ENCODE measurements at places on chromosomes 16 and 17.

DNA sequence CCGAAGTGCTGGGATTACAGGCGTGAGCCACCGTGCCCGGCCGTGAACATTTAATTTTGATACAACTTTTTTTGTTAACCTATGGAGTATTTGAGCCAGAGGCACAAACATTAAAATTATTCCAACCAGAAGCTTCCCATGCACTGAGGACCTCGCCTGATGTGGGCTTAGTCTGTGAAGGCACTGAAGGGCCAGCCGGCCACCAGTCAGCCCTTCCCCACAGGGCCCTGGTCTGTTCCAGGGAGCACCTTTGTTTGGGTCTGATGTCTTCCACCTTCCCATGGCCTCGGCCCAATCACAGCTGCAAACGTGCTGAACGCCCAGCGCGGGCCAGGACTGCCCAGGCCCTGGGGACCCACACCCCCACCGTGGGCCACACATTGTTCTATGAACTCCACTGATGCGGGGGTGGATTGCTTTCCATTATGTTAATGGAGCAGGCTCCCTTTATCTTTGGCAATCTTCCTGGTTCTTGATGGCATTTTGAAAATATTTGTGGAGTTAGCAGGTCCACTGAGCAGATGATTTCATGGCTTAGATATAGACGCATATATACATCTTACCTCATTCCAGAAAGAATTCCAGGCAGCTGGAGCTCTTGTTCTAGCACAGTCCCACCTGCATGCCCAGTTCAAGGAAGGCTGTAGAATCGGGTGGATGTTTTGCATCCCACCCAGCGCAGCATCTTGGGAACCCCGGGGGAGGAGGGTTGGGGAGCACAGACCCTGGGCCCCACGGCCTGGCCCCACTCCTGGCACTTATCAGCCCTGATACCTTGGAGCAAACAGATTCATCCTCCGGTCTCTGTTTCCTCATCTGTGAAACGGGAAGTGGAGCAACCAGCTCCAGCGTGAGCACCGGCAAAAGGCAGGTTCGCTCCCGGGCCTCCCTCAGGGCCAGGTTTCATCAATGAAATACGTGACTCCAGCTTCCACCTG lies 14.5 kb downstream of the SPIRE2 start:
- no peak for DNase-seq

DNA sequence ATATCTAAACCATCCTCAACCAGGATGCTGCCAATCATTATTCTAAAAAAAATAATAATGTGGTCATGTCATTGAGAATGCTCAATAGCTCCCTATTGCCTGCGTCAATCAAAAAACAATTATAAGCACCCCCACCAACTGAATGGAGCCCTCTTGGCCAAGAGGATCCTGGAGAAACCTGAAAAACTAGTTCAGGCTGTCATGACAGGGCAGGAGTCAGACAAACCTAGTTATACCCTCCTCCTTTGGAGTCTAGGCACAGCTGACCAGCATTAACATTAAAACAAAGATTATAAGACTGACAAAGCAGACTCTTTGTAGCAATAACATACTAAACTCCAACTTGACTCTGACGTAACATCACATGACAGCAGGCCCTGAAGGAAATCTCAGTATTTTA lies 119.2 kb upstream of the CCL2 start:
- DNase-seq: no peak

DNA sequence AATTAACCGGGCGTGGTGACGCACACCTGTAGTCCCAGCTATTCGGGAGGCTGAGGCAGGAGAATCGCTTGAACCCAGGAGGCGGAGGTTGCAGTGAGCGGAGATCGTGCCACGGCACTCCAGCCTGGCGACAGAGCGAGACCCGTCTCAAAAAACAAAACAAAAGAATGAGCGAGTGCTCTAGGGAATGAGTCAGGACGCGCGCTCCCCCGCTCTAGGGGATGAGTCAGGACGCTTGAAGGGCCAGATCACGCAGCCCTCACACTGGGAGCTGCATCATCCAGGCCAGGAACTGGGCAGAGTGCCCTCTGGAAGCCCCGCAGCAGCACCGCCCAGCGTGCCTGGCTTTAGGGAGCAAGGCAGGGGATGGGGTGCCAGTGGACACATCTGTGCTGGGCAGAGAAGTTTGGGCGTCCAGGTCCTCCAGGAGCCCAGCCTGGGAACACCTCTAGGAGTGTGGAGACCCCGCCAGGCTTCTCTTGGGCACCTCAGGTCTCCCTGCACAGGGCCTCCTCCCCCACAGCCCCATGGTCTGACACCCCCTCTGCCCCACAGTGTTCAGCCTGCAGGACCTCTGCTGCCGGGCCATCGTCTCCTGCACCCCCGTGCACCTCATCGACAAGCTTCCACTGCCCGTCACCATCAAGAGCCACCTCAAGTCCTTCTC lies 3.9 kb upstream of the WFIKKN1 start:
- DNase-seq: no peak

DNA sequence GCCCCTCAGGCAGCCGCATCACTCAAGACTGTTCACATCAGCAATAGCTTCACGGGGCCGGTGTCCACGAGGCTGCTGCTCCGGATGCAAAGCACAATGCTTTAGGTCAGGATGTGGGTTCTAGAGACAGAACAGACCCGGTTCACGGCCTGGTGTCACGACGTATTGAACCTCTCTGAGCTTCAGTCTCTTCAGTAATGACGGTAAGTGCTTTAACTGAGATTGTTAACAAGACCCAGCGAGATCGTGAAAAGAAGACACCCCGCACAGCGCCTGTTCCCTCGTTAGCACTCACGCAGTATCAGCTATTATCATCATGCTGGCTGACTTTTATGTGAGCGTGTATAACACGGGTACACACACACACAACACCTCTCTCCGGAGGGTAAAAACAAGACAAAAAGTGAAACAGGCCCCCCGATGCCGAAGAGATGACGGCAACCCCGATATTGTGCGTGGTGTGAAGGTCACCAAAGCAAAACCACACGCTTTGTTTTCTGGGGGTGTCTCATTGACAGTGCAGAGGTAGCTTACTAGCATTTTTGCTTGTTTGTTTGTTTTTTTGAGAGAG lies 21.4 kb upstream of the ABR start:
- no peak for DNase-seq

DNA sequence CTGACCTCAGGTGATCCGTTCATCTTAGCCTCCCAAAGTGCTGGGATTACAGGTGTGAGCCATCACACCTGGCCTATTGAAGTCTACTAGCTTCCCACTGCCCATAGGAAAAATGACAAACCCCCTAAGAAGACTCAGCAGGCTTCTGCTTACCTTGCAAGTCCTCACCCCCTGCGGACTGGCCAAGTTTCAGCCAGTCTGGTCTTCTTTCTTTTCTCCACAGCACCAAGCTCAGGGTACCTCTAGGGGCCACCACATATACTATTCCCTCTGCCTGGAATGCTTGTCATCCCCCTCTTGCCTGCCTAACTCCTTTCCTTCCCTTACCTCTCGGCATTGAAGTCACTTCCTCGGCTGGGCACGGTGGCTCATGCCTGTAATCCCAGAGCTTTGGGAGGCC lies 31.2 kb downstream of the ABCC3 start:
- DNase-seq: no peak

DNA sequence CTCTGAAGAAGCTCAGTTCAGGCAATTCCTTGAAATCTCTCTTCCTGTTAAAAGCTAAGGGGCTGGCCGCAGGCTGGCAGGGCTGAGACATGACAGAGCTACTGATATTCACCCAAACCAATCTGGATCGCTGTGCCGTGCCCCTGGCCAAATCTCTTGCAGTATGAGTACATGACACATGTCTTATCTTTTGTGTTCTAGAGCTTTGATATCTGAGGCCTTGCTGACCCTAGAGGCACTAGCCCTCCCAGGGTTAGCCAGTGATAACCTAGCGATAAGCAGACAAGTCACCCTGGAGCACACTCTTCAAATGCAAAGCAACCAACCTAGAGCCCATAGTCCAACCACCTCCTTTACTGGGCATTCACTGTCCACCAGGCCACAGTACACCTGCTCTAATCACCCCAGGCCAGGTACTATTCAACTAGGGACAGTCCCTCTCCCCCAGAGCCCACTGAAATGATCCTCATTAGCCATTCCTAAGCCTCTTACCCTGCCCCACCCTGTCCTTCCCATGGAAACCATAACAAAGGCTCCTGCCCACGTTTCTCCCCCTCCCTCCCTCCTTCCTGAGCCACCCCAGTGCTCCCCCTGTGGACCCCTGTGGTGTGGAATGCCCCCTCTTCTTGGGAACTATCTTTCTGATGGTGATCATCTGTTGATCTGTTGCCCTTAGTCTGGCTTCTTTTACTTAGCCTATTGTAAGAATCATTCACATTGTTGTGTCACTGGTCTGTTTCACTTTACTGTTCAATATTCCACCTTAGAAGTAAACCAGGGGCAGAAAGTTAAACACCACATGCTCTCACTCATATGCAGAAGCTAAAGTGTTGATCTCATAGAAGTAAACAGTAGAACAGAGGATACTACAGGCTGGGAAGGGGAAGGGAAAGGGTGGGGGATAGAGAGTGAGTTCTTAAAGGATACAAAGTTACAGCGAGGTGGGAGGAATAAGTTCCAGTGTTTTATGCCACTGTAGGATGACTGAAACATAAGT lies 52.5 kb downstream of the TEKT5 start:
- DNase-seq: no peak

DNA sequence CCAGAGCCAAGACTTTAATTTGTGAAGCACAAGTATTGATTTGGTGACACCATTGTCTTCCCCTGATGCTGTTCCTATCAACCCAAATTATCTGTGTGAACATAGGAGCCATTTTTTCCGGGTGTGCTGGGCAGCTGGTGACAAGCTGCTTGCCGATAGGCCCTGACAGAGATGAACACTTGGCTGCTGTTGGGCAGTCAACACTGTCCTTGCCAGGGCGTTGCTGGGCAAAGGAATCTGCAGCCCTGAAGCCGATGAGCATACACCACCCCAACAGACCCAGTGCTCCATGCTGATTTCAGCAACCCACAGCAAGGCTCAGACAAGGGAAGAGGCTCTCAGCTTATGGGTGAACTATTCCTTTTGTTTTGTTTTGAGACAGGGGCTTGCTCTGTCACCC lies 105.4 kb downstream of the YPEL2 start:
- DNase-seq: no peak

- no peak for DNase-seq
Measured at GRCh38 chr16:51328733-51329132, 177.7 kb upstream of the SALL1 start.

- no peak for DNase-seq
Measured at GRCh38 chr17:38451030-38451839, 23.0 kb downstream of the ARHGAP23 start.

GRCh38 chr17:72165192-72165866 lies 44.5 kb downstream of the SOX9 start:
- DNase-seq: no peak

DNA sequence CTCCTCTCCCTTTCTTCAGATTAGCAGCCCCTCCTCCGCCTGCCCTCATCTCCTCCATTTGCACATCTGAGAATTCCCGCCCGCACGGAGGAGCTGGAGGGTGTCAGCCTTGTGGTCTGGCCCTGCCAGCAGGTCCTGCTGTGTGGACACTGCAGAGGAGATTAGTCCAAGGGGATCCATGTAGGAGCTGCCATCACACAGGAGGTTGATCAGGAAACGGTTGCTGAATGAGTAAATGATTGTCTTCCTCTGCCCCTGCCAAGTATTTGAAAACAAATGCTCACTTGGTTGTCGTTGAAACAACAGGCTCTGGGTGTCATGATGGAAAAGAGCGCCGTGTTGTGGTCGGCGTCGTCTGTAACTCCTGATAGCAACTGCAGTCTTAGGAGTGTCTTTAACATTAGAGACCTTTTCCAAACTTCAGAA lies 63.8 kb upstream of the CHMP6 start:
- no peak for DNase-seq

Measured in left lung (tissue), 14 donors.